ENCODE measurements at places on chromosomes 13 and 19.

GRCh38 chr13:113860665-113861432 lies 3.0 kb downstream of the GAS6 start:
- DNase-seq: no peak

DNA sequence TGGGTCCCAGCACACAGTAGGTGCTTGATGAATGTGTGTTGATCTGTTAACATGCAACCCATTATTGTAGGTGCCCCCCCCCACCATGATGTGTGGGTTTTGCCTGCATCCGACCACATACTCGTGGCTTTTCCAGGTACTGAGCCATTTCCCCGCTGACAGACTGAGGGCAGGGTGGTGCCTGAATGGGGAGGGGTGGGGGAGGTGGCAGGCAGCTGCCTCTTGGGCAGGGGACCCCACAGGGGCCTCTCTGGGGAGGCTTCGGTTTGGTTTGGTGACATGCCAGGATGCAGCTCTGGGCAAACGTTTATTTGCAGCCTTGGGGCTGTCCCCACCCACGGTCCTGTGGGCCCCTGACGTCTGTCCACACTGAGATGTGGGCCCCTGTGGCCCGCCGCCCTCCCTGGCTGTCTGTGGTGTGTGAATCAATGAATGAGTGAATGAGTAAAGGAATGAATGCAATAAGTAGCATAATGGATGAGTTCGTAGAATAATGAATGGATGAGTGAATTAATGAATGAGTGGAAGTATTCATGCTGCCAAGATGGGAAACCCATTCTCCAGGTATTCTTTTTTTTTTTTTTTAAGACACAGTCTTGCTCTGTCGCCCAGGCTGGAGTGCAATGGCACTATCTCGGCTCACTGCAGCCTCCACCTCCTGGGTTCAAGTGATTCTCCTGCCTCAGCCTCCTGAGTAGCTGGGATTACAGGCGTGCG lies 9.0 kb upstream of the JUND start:
- no peak for DNase-seq

DNA sequence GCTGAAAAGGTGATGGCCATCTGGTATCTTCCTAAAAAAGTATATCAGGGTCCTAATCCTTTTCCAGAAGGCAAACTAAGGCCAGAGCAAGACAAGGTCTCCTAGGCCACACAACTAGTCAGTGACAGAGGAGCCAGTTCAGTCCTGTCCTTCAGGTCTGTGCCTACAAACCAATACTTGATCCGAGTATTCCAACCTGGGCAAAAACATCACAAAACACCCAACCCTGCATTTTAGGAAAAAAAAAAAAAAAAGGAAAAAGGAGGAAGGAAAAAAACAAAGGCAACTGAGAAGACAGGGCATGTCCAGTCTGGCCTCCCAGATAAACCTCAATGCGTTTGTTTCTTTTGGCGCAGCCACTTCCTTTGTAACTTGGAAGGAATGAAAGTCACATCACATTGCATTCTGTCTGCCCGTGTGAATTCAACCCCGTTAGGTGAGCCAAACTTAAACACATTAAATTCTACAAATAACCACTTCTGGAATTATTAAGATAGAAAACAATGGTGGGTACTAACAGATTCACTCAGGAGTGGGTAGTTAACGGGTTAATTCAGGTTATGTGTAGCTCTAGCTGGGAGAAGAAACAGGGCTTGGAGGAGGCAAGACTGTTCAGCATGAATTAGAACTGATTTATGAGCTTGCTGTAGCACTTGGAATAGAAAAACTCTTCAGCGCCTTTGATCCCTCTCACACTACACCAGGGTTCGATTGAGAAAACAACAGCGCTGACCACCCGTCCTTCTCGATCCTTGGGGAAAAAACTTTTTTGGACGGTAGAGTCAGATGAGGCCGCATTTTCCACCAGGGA lies 43.0 kb upstream of the HNRNPA1L2 start:
- peak; percentile 83 for DNase-seq

- peak; percentile 31 for DNase-seq
Measured at GRCh38 chr13:94419304-94419924, 60.1 kb downstream of the DCT start.

DNA sequence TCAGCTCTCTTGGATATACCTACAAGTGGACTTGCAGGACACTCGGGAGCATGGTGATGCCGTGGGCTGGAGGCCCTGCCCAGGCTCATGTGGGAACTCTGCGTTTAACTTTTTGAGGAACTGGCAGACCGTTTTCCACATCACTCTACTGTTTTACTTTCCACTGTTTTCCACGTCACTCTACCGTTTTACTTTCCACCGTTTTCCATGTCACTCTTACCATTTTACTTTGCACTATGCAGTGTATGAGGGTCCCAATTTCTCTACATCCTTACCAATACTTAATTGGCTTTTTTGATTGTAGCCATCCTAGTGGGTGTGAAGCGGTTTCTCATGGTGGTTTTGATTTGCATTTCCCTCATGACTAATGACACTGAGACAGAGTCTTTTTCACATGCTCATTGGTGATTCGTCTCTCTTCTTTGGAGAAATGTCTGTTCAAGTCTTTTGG lies 40.5 kb downstream of the GATAD2A start:
- peak; percentile 38 for DNase-seq

- DNase-seq: no peak
Measured at GRCh38 chr13:39496506-39496905, 106.5 kb downstream of the LHFPL6 start.

GRCh38 chr13:76148374-76148773 lies 512.2 kb downstream of the LMO7 start:
- no peak for DNase-seq

GRCh38 chr19:45100201-45100600 lies 7.2 kb downstream of the PPP1R37 start:
- no peak for DNase-seq

GRCh38 chr19:32220951-32221350 lies 124.5 kb upstream of the ZNF507 start:
- DNase-seq: no peak

DNA sequence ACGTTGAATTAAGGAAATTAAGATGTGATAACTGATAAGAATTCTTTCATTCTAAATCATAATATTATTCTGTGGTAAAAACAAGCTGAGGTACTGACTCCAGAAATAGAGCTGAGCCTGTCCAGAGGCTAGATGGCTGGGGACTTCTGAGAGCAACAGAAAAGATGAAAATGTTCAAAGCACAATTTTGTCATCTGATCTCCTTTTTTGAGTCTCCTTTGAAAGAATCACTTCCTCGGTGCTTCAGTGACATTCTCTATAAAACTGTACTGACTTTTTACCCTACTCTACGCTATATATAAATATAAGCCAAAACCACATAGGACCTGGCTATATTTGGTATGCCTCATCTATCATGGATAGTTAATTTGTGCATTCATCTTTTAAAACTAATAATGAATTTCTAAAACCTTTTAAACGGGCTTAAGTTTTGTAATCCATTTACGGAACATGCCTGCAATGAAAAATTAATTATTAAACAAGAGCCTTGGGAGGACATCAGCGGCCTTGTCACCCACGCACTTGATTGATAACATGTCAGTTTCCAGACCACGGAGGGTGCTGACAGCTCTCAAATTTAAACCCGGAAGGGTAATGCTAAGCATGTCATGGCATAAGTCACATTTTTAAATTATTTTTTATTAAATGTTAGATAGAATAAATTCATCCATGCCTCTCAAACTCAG lies 235.5 kb downstream of the PCDH9 start:
- no peak for DNase-seq

DNA sequence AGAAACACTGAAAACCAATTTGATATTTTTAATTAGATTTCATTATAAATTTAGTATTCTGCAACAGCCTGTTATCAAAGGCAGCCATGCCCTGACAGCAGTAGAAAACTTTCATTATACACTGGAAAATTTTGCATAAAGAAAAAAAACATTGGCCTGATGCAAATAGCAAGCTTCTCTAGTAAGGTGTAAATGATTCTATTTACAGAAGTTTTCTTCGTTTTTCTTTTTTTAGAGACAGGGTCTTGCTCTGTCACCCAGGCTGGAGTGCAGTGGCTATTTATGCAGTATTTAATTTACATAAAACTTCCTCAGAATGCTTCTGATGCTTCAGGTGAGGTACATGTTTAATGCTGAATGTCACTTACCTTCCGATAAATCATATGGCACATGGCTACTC lies 67.0 kb downstream of the ABCC4 start:
- no peak for DNase-seq

DNA sequence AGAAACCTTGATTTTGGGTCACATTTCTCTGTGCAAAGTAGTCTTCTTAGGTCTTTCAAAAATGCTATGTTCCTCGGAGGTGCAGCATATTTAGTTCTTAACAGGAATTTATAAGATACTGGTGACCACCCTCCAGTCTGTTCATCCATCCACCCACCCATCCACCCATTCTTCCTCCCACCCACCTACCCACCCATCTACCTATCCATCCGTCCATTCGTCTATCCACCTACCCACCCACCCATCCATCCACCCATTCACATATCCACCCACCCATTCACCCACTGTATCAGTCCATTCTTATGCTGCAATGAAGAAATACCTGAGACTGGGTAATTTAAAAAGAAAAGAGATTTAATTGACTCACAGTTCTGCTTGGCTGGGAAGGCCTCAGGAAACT lies 74.9 kb downstream of the KCTD15 start:
- DNase-seq: no peak

DNA sequence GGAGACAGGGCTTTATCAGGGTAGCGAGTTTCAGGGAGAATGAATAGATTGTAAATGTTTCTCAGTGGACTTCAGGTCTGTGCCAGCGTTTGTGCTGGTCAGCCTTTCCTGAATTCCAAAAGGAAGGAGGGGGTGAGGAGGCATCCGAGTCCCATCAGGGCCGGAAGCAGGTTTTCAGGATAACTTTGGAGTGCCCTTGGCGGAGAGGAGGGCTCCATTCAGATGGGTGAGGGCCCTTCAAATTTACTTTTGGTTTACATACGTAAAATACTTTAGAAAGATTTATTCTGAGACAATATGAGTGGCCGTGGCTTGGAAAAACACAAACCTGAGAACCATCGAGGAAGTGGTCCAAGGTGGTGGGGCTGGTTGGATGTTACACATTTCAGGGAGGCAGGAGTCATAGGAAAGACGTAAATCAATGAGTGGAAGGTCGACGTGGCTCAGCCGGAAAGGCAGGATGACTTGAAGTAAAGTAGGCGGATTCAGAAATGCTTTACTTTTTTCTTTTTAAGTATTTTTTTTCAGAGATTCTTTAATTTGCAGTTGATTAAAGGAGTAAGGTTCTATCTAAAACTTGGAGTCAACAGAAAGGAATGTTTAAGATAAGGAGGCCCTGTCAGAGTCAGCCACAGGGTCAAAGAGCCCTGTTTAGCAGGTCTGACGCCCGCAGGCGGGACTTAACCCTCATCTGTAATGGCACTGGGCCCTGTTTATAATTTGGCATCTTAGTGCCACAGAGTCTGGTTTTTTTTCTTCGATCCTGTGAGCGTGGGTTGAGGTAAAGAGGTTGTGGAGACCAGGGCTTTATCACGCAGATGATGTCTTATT lies 32.8 kb downstream of the ATP11A start:
- DNase-seq: peak; percentile 35

- no peak for DNase-seq
Measured at GRCh38 chr19:29013325-29013724, 199.6 kb downstream of the UQCRFS1 start.

GRCh38 chr19:34661357-34661756 lies 15.6 kb downstream of the SCGB2B2 start:
- no peak for DNase-seq

DNA sequence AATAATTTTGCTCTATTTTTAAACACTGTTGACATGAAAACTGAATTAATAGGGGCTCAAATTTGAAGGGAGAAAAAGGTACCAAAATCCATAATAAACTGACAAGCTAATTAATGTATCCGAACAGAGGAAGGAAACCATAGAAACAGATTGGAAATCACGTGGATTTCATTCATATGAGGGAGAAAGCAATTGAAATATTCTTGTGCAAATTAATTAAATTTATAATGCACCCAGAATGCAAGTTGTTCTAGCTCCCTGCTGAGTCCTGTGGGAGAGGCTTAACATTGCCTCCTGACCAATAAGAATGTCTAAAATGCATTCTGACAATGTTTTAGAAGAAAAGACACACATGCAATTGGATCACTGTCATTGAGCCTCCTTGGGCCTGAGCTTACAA lies 17.7 kb upstream of the SERPINE3 start:
- no peak for DNase-seq

- peak; percentile 29 for DNase-seq
Measured at GRCh38 chr19:10686661-10687517, 14.3 kb upstream of the QTRT1 start.

DNA sequence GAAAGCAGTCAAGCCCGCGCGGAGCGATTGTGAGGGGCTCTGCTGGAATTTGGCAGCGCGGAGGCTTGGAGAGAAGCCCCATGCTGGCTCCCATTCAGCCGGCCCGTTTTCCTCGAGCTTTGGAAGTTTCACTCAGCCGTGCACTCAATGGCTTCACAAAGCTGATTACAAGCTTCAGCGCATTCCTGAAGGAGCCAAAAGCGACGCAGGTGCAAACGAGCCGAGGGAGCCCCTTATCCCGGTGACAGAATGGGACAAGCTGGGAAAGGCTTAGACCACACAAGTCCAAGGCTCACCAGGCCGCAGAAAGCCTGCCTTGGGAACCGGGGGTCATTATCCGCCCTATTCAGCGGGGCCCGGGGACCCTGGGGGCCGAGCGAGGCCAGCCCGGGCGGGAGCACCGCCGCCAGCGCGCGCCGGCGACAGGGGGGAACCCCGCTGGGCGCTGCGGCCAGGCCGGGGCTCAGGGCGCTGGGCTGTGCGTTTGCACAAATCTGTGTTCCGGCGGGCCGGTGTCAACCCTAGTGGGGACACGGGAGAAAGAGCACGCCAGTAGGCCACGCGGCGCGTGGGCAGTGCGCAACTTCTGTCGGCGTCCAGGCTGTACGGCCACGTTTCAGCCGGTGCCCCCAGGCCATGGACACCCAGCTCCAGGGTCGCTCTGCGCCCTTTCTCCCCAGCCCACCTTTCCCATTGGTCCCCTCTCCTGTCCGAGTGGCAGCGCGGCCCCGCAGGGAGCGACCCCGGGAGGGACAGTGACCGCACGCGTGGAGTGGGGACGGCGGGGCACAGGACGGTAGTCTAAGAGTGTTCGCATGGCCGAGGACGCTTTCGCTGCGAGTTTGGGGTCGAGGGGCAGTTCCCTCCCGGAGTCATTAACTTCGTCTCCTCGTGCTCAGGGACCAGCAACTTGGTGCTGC lies 37.3 kb downstream of the SOX1 start:
- no peak for DNase-seq

- no peak for DNase-seq
Measured at GRCh38 chr19:16153582-16154336, 10.3 kb downstream of the HSH2D start.

DNA sequence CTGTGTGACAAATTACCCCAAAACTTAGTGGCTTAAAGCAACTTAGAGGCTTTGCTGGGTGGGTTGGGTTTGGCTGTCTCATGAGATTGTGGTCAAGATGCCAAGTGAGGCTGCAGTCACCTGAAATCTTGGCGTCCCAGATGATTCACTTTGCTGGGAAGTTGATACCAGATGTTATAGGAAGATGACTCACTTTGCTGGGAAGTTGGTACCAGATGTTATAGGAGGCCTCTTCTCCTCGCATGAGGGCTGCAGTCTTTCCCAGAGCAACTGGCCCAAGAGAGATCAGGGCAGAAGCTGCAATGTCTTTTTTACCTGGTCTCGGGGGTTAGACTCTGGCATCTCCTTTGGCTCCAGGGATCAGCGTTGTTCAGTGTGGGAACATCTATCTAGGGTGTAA lies 16.8 kb downstream of the TEX29 start:
- peak; percentile 70 for DNase-seq

Data from mammary epithelial cell (primary cell).